ENCODE measurements at places on chromosomes 7 and 10.
A peak's percentile ranks its signal among the peaks of the same experiment; 100 is the strongest.

DNA sequence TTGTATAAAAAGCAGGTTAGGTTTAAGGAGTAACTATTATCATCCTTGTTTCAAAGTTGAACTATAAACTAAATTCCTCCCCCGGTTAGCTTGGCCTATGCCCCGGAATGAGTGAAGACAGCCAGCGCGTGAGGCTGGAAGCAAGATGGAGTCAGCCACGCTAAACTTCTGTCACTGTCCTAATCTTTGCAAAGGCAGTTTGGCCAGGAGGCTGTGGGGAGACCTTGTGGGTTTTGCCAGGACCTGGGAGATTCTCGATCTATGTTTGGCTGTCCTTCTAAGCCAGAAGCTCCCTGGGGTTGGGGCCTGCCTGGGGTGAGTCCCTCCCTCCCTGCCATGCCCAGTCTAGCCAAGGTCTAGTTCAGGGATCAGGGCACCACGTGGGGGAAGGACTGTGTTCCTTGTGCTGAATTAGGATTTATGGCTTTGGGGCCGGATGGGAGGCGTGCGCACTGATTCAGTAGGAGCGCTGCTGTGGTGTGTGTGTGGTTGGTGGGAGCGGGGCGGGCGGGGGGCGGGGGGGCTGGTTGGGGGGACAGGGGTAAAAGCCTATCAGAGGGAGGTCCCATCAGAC is 871 bp upstream of the GTF2IRD1 start:
- no peak for DNase-seq

- DNase-seq: no peak
These were observed 3.0 kb downstream of the IRF5 start for GRCh38 chr7:128940494-128941322.

DNA sequence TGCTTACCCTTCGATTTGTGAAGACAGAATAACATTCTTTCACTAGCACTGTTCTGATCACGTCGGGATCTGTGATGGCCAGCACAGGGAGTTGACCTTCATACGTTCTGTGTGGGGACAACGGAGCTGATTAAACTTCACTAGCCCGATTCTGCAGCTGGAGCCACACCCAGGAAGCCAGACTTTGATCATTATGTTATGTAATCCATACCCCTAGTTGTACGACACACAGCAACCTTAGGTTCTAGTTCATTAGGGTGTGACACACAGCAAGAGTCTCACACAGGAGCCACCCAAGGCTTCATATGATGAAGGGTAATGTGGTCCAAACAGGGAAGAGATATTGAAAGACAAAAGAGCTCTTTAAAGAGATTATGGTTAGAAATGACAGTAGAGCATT is 7.2 kb downstream of the CYP3A5 start:
- DNase-seq: no peak

- DNase-seq: no peak
These were observed 482.9 kb downstream of the POM121L12 start for GRCh38 chr7:53518319-53518718.

- DNase-seq: no peak
These were observed 11.4 kb downstream of the NPVF start for GRCh38 chr7:25216837-25217236.

DNA sequence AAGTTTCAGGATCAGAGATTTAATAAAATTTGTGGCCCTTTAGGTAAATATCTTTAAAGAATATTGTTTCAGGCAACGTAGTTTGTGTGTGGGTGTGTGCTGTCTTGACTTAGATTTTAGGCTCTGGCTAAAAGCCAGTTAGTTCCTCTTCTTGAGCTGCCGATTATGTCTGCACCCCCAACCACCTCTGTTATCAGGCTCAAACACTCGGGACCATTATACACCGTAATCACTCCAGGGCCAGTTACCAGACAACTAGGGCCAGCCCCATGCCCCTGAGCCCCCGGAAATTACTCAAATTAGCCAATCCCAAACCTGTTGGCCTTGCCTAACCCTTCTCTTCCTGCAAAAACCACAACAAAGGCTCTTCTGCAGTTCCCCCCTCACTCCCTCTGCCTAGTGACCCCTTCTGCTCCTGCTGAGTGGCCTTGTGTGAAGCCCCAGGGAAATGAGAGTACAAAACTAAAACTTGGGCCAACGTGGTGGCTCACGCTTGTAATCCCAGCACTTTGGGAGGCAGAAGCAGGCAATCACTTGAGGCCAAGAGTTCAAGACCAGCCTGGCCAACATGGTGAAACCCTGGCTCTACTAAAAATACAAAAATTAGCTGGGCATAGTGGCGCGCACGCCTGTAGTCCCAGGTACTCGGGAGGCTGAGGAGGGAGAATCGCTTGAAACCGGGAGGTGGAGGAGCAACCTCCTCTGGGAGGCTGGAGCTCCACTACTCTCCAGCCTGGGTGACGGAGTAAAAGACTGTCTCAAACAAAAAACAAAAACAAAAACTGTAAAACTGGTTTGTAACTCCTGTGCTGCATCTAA is 9.2 kb upstream of the HNRNPF start:
- no peak for DNase-seq

GRCh38 chr7:95840953-95841950 is 68.9 kb downstream of the DYNC1I1 start:
- no peak for DNase-seq

- DNase-seq: no peak
These were observed 147.7 kb downstream of the DNAJB6 start for GRCh38 chr7:157484411-157485081.

DNA sequence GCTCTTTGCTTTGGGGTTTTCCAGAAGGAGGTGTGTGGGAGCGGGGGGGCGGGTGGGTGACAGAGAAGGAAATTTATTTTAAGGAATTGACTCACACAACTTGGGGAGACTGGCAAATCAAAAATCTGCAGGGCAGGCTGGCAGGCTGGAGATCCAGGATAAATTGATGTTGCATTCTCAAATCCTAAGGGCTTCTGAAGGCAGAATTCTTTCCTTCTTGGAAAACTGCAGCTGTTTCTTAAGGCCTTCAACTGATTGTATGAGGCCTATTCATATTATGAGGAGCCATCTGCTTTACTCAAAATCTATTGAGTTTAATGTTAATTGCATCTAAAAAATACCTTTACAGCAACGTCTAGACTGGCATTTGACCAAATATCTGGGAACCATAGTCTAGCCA is 1528.8 kb upstream of the LRRTM3 start:
- DNase-seq: no peak

DNA sequence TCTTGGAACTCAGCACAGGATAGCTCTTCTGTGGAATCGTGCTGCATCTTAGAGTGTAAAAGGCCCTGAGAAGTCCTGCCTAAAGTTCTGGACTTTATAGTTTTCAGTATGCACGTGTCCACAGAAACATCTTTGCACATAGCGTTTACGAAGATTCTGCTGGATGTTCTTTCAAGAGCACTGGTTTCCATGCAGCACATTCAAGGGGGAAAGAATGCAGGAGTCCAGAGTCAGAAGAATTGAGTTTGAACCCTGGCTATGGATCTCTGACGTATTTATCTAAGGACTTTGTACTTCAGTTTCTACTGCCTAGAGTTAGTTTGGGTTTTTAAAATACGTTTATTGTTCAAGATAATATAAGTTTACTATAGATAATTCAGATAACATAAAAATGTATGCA is 282.8 kb upstream of the ZMIZ1 start:
- DNase-seq: no peak

DNA sequence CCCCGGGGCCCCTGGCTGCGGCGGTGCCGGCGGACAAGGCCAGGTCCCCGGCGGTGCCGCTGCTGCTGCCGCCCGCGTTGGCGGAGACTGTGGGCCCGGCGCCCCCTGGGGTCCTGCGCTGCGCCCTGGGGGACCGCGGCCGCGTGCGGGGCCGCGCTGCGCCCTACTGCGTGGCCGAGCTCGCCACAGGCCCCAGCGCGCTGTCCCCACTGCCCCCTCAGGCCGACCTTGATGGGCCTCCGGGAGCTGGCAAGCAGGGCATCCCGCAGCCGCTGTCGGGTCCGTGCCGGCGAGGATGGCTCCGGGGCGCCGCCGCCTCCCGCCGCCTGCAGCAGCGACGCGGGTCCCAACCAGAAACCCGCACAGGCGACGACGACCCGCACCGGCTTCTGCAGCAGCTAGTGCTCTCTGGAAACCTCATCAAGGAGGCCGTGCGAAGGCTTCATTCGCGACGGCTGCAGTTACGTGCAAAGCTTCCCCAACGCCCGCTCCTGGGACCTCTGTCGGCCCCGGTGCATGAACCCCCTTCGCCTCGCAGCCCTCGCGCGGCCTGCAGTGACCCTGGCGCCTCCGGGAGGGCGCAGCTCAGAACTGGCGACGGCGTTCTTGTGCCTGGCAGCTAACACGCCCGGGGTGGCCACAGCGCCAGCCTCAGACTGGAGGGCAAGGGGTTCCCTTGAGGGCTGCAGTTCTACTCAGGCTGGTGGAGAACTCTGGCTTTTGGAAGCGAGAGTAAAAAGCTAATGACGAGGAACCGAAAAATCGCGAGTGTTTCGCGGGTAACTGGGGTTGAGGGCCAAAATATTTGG is 804 bp downstream of the FRAT1 start:
- DNase-seq: no peak

DNA sequence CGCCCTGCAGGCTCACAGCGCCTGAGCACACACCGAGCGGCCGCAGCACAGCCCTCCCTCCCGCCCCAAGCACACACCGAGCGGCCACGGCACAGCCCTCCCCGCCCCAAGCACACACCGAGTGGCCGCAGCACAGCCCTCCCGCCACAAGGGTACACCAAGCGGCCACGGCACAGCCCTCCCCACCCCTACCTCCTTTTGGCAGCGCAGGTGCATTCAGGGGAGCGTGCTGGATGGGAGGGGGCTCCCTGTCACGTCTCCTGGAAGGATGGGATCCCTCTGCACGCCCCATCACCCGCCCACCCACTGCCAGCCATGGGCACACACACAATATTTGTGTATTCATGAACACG is 482.6 kb downstream of the DNAJB6 start:
- no peak for DNase-seq

GRCh38 chr10:11874568-11875493 is 51.7 kb downstream of the PROSER2 start:
- DNase-seq: peak; percentile 6

GRCh38 chr7:36972140-36972518 is 247.8 kb upstream of the AOAH start:
- no peak for DNase-seq

DNA sequence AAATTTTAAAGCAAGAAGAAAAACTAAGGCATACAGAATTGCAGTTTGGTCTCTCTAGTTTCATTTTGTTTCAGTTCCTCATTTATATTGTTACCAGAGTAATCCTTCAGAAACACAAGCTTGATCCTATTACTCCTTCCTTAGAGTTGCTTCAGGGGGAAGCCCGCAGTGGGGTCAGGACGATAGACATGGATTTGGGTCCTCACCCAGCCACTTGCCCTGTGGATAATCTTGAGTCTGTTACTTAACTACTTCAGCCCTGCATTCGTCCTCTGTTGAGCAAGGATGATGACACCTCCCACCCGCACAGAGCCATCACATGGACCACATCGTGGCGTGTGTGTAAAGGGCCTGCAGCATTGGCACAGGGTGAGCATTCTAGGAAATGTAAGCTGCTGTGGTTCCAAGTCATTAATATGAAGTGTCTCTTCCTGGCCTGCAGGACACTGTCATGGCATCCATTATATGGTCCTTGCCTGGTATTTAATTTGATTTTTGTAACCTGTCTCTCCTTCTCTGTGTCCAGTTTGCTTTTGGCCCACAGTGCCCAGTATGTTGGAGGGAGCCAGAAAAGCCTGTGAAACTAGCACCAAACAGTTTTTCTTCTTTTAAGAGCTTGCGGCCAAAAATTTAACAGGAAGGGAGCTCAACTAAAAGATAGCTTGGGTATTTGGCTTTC is 111.2 kb downstream of the EEPD1 start:
- no peak for DNase-seq

GRCh38 chr10:53491774-53492173 is 719.2 kb upstream of the MBL2 start:
- DNase-seq: no peak

DNA sequence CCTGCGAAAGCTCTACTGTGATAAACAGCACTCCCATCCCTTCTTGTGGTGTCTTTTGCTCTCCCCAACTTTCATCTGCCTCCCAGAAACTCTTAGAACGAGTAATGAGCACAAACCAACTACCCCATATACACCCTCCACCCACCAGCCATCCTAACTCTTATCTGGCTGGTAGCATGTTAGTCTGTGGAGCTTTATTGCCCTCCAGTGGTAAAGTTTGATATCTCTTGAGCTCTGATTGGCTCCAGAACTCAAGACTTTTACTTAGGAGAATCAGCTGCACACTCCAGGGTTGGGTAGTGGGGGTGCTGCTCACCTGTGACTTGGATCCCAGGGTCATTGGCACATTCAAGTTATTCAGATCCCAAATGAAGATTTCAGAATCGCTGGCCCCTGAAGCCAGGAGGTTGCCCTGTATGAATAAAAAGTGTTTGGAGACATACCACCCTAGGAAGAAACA is 10.9 kb downstream of the SEC31B start:
- no peak for DNase-seq

GRCh38 chr7:87173471-87173870 is 21.2 kb downstream of the DMTF1 start:
- DNase-seq: no peak

DNA sequence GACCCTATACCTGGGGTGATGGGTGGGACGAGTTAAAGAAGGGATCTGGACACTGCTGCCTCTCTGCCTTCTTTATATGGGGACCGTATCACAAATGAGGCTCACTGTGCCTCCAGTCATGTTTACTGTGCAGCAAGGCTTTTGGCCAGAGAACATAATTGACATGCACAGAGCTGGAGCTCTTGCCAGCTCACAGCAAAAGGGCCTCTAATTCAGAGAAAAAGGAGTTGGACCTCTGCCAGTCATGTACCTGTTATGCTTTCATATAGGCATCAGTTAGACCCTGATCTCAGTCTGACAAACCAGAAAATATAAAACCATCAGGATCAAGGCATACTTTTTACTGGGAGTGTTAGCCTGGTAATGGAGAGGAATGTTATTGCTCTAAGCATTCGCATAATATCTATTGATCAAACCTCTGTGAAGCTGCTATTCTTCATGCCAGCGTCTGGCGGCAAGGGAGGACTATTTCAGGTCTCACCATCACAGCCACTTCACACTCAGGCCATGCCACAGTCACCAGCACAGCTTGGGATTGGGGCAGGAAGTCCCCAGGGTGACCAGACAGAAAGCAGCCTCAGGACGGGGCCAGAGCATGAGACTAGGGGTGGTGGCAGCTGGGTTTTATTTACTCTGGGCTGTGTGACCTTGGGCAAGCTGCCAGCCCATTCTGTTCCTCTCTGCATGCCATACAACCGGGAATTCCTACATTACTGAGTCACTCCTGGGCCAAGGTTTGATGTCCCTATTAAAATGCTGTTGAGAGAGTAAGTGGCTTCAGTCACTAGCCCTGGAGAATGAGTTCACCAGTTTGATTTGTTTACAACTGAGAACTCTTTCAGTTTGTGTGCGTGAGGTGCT is 90.1 kb downstream of the NPSR1 start:
- DNase-seq: no peak

GRCh38 chr10:27447540-27447939 is 56.6 kb upstream of the RAB18 start:
- DNase-seq: no peak
